T-helper 2 cell treated with Interferon-gamma antibody and Interleukin-4, amounts not matched to agents 5 μg/mL and 100 μg/mL, for 36 hours (primary cell): ENCODE measurements at places on chromosomes 2 and 18.

- no peak for DNase-seq
Observed at GRCh38 chr2:159030674-159031380, 62.4 kb downstream of the TANC1 start.

- no peak for DNase-seq
Observed at GRCh38 chr2:163735685-163736432, at the start of gene FIGN. Gene FIGN (minus strand): TSS chr2:163736008. CDS start chr2:163734927, 1,081 bp downstream.

DNA sequence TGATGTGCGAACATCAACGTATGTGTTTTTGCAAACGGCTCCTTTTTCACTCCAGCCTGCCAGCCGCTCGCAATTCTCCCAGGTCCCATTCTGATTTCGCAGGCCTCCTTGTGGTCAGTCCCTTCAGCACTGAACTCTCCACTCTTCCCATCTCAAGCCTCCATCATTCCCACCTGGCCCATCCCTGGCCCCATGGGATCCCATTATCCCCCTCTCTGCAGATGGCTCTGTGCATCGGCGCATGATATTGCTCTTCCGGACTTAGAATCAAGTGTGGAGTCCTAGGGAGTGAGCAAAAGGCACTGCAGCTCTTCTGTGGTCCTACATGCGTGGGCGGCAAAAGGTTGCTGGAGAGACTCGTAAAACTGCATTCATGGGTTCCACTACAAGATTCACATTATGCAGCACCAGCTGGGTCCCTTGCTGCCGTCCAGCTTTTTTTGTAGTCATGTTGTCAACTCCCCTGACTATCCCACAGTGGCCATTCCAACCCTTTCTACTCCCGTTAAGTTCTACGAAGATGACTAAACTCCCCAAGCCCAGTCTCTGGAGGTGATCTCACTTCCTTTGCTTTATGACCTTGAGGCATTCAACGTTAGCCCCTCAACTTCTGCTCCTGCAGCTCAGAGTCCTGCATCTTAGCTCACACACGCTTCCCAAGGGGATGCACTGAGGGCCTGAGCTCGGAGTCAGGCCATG is 125.3 kb upstream of the NRP2 start:
- DNase-seq: no peak

DNA sequence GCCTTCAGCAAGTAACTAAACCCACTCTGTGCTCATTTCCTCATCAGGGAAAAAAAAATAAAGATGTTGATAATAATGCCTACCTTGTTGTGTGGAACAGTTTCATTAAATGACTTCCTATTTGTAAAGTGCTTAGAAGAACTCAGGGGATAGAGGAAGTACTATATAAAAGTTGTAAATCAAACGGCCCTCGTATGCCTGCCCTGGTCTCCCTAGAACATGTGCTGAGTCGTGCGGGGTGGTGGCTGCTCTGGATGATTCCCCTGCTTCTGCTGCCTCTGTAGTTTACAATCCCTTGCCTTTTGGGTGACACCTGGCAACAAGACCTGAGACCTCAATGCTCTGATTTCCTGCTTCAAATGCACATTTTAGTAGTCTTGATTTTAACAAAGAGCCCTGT is 170.0 kb downstream of the CERS6 start:
- no peak for DNase-seq

- no peak for DNase-seq
Observed at GRCh38 chr2:227153307-227153706, 10.7 kb downstream of the COL4A4 start.

DNA sequence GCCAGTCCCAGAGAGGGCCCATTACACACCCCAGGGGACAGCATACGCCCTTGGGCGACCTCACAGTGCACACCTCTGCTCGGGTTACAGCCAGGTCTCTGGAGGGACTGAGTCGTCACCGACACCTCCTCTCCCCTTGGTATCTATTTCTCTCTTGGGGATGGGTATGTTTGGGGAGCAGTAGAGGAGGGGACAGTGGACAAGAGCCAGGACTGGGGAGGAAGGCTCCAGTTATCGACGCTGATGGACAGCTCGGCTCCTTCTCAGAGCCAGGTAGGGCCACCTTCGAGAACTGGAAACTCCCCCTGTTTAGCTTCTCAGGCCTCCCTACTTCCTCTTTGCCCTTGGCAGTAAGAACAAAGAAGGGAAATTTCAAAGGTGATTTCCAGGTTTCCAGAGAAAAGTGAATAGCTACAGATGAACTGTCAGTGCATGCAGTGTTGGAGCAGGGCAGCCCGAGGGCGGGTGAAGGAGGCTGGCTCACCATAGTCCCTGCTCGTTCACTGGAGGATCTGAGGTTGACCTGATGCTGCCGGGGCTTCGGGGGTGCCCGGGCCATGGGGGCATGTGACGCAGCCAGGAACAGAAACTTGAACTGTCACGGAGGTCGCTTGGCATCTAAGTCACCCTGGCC is 4.4 kb upstream of the SEMA4C start:
- no peak for DNase-seq

GRCh38 chr2:223460209-223460608 is 142.0 kb downstream of the SCG2 start:
- no peak for DNase-seq

GRCh38 chr2:12577567-12578253 is 139.0 kb upstream of the TRIB2 start:
- DNase-seq: no peak

GRCh38 chr2:104321116-104321795 is 532.7 kb upstream of the POU3F3 start:
- DNase-seq: no peak

- no peak for DNase-seq
Observed at GRCh38 chr2:99256677-99257076, 1.2 kb upstream of the LYG2 start.

- no peak for DNase-seq
Observed at GRCh38 chr2:71923143-71923525, 224.5 kb downstream of the CYP26B1 start.

GRCh38 chr2:112724591-112725525 is 4.0 kb downstream of the NT5DC4 start:
- DNase-seq: no peak

- no peak for DNase-seq
Observed at GRCh38 chr2:187509667-187510417, 44.4 kb downstream of the TFPI start.

DNA sequence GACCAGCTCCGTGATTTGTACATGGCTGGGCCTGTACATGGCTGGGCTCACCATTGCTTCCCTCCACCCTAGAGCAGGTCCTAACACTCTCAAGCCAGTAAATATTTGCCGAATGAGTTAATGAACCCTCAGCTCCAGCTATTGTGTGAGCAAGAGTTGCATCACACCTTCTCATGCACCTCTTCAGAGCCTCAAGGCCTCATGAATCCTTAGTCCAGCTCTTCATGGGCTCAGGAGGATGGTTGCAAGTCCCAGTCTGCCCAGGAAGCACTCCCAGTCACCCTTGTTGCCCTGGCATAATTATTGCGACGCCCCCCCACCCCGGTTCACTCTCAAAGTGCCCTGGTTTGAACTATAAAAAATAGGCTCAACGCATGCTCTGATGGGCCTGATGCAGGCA is 30.1 kb upstream of the GNAL start:
- DNase-seq: no peak

- DNase-seq: no peak
Observed at GRCh38 chr2:81576713-81577112, 1272.2 kb upstream of the LRRTM1 start.

- DNase-seq: no peak
Observed at GRCh38 chr2:28713577-28714298, 37.9 kb upstream of the PPP1CB start.

DNA sequence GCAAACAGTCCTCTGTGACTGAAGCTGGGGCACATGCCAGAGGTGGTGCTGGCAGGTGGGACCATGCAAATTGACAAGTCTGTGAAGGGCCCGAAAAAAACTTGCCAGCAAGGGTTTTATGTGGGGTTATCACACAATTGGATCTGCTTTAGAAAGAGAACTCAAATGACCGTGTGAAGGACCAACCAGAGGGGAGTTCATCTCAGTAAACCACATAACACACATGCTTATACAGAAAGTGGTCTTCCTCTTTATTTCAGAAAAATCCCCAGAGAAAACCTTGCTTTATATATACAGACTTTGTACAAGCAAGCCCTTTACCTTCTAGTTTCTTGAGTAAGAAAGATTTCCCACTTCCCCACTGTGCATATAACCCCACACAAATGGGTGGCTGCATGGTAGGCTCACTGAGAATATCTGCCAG is 46.7 kb downstream of the KIDINS220 start:
- DNase-seq: no peak

GRCh38 chr18:78643004-78643403 is 336.6 kb upstream of the SALL3 start:
- DNase-seq: no peak
